ENCODE measurements at places on chromosomes 11 and 22.
A peak's percentile ranks its signal among the peaks of the same experiment; 100 is the strongest.

GRCh38 chr11:20584093-20584774, 15.2 kb upstream of the SLC6A5 start:
- no peak for DNase-seq

DNA sequence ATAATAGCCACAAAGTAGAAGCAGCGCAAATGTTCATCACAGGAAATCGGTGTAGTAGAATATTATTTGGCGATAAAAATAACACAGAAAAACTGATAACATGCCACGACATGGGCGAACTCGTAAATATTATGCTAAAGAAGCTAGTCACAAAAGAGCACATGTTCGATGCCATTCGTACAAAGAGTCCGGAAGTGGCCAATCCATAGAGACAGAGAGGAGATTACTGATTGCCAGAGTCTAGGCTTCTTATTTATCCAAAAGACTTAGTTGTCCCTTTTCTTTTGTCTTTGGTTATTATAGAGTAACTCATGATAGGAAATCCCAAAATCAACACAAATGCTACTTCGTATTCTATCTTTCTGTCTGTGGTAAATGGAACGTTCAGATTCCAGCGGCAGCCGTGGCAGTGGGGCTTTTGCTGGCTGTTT, 56.5 kb downstream of the MED15 start:
- DNase-seq, result no peak

GRCh38 chr11:13963169-13963948, 836 bp downstream of the SPON1 start:
- no peak for DNase-seq

DNA sequence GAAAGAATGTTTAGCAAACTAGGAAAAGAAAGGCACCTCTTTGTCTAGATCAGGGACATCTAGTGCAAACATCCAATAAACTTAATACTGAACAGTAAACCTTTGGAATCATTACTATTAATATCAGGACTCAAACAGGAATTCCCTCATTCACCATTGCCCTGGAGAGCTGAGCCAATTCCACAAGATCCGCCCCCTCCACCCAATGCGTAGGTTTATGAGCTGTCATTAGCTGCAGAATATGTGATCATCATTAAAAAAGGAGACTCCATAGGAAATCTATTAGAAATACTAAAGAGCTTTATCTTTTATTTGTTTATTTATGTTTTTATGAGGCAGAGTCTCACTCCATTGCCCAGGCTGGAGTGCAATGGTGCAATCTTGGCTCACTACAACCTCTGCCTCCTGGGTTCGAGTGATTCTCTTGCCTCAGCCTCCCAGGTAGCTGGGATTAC, 5.5 kb downstream of the IL17REL start:
- DNase-seq, result no peak

DNA sequence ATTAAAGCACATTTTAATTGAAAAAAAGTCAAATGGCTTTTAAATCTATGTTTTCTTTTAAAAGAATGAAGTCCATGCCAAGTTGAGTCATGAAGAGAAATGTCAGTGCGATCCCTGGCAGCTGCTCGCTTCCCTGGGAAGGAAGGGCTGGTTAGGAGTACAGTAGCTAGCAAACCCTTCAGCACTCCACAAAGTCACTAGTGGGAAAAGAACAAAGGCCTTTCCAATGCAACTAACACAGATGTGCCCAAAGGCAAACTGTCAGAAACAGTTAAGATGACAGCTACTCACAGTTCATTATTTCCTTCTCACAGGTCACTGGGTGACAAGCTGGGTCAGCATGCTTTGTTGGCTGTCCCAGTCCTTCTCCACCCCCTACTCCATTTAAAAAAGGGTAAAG, 308.7 kb downstream of the DCDC1 start:
- no peak for DNase-seq

DNA sequence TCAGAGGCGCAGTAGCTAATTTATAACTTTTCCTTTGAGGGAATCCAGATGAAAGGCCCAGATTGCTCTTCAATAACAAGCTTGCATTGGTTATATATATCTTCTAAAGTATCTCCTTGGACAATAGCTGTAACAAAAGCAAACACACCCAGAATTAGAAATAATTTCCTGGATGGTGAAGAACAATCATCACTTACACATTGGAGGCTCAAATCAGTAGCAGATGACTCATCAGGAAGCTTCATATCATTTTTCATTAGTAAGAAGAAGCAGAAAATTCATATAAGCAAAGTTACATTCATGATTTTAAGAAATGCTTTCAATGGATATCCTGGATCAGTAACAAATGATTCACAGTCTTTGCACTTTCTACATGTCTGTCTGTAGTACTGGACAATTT, 173.6 kb upstream of the CCDC90B start:
- no peak for DNase-seq

GRCh38 chr22:21759093-21759492, 23.5 kb upstream of the YPEL1 start:
- DNase-seq, result no peak

DNA sequence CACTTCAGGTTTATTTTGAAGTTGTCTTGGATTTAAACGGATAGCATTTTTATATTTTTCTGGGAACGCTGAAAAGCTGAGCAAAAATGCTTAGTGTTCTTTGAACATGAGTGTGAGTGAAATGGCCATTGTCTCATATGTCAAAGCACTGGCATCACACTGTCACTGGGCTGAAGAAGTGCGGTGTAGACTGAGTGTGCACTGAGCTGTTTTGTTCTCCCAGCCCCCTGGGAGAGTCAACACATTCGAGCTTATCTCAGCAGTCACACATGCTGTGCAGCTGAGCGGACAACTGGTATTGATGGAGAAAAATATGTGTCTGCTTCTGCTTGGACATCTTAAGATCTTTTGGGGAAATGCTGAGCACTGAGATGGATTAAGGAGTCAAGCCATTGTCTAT, 90.8 kb downstream of the TECTA start:
- DNase-seq, result no peak

- no peak for DNase-seq
Measured at GRCh38 chr22:42885446-42885845, 28.4 kb upstream of the ARFGAP3 start.

DNA sequence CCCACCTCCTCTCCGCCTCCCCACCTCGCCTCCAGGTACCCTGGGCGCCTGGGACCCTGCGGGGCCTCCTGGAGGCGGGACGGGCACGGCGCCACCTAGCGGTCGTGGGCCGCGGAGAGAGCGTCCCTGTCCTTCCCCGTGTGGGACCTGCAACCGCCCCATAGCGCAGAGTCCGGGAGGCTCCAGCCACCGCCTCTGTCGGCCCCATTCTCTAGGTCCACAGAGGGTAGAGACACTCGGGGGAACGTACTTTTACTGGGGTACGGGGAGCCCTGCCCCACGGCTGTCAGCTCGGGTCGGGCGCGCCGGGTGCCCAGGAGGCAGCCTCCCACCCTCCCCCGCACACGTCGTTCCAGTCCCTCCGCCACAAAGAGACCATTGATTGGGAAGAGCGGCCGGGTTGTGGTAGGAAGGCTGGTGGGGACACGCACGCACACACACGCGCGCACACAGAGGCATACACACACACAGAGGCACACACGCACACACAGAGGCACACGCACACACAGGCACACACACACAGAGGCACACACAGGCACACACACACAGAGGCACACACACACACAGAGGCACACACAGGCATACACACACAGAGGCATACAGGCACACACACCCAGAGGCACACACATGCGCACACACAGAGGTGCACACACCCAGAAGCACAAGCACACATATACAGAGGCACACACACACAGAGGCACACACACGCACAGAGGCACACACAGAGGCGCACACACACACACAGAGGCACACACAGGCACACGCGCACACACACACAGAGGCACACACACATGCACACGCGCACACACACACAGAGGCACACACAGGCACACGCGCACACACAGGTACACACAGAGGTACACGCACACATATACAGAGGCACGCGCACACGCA, 12.6 kb upstream of the NECTIN1 start:
- DNase-seq, result peak; percentile 72

DNA sequence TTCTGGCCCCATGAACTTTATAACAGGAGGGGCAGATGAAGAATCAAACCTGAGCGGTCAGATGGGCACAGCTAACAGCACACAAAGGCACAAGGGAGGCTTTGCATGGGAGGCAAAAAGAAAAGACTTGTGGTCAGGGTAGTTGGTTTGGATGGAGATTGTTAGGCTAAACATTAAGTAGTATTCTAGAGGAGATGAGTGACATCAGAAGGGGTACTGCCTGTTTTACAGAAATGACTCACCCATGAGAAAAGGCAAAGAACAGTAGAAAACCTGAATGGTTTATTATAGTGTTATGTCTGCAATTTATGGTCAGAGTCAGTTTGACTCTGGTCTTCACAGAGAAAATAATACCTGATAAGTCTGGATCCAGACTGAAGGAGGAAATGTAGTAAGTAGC, 129.8 kb upstream of the KIRREL3 start:
- no peak for DNase-seq

All from anterior cingulate cortex (tissue), 58 donors.